ENCODE measurements at places on chromosomes 16 and 17. TPM values are rescaled to one million over a fixed set of nuclear protein-coding genes. Genes with fewer than 3 reads are reported as not detected.

DNA sequence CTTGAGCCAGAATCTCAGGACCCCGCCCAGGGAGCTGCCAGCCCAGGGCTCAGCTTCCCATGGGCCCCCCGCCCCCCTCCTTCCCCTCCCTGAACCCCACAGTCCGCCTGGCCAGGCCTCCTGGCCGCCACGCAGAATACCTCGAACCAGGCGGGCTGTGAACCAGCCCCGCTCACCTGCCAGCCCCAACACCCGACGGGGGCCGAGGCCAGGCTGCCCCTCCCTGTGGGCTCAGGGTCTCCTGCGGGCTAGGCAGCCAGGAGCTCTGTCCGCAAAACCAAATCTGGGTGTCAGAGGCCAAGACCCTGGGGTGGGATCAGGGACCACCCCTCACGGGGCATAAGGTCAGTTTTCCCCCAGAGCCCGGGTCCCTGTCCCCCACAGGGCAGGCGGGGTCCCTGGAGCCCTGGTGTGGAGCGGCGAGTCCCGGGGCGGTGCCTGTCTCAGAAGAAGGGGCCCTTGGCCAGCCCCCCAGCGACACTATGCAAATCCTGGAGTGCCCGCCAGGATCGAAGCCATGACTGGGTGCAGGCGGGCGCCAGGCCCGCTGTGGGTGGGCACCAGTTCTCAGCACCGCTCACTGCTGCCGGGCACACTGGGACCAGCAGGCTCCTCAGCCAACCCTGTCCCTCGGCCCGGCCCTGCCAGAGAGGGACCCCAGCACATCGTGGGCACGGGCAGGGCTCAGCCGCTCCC is 6.4 kb upstream of the PRR35 start:
- DNase-seq, result no peak

- peak; percentile 85 for DNase-seq
These were observed at the start of gene CCDC57 for GRCh38 chr17:82212331-82213250. Gene CCDC57 (minus strand): TSS chr17:82212842. CDS start chr17:82201944, 10,898 bp downstream.

- DNase-seq, result no peak
These were observed 12.2 kb upstream of the RMI2 start for GRCh38 chr16:11333010-11333409.

DNA sequence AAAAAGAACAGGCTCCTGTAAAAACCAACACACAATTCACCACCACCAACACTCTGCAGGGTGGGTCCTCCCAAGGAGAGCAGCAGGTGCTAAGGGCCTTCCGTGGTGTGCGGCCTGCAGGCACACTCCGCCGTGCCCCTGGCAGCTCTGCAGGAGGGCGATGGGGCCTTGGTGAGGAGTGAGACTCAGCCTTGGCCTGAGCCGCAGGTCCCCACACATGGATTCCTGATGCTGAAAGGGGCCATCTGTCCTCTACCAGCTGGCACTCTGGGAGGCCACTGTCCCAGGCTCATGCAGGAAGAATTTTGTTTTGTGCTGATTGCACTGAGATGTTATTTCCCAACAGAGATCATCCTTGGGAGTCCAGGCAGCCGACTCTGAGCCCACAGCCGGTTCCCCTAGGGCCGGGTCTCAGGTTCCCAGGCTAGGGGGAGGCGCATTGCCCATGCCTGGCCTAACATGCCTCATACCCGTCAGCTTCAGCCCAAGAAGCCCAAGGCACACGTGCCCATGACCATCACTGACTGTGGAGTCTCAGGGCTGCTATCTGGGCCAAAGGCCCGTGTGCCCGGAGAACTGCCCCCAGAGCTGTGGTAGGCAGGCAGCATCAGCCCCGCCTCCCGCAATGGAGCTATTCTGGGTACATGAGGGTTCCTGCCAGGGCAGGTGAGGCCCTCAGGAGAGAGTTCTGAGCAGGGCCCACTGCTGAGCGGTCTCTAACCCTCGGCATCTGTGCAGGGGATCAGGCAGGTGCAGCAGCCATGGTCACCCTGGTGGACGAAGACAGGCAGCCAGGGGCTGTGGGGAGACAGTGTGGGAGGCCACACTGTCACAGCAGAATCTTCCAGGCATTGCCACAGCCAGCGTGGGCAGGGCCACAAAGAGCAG is 97.9 kb upstream of the ZNF469 start:
- DNase-seq, result no peak

GRCh38 chr17:50961282-50962220 is 95.4 kb upstream of the TOB1 start:
- DNase-seq, result no peak

DNA sequence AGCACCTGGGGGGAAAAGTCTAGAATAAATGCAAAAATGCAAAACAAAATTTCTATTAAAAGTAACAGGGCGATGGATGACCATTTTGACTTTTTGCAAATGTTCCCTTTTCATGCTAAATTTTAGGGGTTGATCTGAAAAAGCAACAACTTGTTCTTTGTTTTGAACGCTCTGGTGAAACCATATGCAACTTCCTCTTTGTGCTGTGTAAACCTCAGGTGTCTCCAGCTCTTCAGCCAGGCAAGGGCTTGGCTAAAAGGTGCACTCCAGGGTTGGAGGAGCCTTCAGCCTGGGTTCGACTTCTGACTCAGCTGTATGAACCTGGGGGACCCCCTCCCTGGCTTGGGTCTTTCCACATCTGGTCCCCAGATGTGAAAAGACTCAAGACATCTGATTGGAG is 9.5 kb downstream of the IRF8 start:
- no peak for DNase-seq

- DNase-seq, result peak; percentile 67
These were observed 1.2 kb upstream of the HSF4 start for GRCh38 chr16:67163164-67163998.

- no peak for DNase-seq
These were observed 120.3 kb downstream of the MRM1 start for GRCh38 chr17:36721560-36722120.

GRCh38 chr17:39281806-39282205 is 56.1 kb upstream of the STAC2 start:
- no peak for DNase-seq

- no peak for DNase-seq
These were observed 97.9 kb upstream of the CRHR1 start for GRCh38 chr17:45686250-45686649.

DNA sequence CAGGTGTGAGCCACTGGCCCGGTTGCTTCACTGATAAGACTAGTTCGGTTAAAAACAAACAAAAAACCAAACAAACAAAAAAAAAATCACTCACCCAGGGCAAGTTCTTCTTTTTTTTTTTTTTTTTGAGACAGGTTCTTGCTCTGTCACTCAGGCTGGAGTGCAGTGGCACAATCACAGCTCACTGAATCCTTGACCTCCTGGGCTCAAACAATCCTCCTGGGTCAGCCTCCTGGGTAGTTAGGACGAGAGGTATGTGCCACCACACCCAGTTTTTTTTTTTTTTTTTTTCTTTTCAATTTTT is 119.5 kb upstream of the CORO6 start:
- no peak for DNase-seq

DNA sequence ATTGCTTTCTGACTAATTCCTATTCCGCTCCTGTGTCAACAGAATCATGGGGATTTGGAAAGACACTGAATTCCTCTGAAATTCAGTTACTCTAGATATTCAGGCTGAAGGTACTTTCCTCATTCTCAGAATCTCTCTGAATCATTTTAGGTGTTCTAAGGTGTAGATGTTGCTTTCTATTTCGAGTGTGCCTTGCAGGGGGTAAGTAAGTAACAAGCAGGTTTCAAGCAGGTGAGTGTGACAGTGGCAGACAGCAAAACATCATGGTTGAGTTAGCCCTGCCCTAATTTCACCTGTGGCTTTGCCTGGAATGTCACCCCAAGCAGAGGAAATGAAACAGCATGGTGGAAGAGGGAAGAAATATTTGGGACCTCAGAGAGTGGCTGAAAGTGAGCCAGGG is 75.1 kb downstream of the SHISA9 start:
- DNase-seq, result no peak

DNA sequence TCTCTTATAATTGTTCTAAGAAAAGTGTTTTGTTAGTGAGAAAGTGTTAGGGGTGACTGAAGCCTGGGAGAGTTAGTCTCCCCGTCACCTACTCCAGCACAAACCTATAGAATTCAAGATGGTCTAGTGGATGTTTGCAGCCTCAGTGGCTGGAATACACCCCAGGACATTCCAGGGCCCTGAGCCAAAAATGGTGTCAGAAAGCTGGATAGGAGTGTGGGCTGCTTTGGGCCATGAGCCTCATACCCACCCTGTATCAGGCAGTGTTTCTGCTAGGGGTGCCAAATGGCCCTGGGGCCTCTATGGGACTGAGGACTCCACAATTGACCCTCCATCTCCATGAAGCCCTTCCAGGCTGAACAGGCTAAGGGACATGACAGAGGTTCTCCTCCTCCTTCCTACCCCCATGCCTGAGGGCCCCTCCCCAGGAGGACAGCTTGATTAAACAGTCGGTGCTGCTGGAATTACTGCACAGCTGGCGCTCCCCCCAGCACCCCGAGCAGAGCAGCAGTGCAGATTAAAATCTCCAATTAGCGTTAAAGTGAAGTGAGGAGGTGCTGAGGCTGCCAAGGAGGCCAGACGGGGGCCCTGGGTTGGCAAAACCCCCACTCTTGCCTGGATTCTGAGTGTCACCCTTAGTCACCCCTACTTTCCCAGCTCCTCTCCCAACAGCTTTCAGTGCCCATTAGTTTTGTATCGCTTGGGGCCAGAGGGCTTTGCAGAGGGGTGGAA is 59.1 kb downstream of the NEUROD2 start:
- DNase-seq, result peak; percentile 41

DNA sequence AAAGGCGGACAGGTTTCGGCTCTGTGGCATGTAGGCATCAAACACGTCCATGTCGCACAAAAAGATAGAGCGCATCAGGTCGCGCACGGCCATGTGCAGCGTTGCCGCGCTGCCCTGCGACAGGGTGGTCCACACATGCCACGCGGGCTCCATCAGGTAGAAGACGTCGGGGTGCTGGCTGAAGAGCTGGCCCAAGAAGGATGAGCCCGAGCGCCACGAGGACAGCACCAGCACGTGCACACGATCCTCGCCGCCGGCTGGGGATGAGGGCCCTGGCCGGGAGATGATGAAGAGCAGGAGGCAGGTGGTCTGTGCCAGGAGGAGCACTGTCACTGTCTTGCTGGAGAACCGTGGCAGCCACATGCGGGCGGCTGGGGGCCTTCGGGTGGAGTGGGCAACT is 5.9 kb downstream of the CHST5 start:
- DNase-seq, result no peak

- DNase-seq, result no peak
These were observed 9.1 kb downstream of the ITGAM start for GRCh38 chr16:31268891-31269290.

DNA sequence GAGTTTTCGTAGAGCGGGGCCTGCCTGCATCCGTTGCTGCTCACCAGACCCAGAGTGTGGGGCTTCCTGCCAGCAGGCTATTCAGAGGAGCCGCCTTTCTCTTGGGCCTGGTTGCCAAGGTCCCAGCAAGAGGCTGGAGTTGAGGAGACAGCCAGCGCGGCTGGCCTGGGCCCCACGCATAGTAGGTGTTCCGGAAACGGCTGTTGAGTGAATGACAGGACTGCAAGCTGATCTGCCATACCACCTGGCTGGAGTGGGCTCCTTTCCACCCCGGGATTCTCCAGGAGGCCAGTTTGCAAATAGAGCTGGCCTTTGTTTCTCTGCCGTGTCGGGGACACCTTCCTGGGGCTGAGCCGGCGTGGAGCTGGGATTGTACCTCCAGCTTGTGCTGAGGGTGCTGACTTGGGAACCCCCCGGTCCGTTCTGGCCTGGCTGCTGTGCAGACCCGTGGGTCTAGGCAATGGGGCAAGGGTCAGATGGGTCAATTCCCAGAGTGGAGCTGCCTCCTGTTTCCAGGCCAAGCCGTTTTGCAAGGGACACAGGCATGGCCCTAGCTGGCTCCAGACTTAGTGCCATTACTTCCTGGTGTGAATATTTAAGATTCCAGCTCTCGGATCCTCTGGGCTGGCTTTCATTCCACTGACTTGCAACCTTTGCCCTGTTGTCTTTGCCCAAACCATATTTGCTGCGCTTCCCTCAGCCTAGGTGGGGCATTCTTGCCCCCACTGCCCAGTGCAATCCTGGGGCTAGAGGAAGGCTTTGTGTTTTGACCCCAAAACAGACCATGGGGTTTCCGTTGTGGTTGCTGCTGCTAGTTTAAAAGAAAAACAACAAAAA is 68.8 kb downstream of the CMIP start:
- peak; percentile 93 for DNase-seq

DNA sequence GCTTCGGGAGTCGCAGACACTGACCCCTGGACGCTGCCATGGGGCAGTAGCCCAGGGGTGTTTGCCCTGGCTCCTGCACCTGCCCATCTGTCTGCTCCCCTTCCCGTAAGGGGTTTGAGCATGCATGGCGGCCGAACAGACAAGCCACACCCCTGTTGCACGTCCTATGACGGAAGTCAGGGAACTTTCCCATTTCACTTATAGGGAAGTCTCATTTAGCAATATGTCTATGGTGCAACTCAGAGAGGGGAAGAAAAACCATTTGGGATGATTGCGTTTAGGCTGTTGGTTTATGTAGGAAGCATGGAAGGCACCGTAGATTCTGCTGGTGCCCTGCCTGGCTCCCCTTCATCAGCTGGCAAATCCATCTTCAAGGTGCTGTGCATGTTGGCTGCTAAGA is 112.5 kb downstream of the HAPSTR1 start:
- DNase-seq, result no peak

DNA sequence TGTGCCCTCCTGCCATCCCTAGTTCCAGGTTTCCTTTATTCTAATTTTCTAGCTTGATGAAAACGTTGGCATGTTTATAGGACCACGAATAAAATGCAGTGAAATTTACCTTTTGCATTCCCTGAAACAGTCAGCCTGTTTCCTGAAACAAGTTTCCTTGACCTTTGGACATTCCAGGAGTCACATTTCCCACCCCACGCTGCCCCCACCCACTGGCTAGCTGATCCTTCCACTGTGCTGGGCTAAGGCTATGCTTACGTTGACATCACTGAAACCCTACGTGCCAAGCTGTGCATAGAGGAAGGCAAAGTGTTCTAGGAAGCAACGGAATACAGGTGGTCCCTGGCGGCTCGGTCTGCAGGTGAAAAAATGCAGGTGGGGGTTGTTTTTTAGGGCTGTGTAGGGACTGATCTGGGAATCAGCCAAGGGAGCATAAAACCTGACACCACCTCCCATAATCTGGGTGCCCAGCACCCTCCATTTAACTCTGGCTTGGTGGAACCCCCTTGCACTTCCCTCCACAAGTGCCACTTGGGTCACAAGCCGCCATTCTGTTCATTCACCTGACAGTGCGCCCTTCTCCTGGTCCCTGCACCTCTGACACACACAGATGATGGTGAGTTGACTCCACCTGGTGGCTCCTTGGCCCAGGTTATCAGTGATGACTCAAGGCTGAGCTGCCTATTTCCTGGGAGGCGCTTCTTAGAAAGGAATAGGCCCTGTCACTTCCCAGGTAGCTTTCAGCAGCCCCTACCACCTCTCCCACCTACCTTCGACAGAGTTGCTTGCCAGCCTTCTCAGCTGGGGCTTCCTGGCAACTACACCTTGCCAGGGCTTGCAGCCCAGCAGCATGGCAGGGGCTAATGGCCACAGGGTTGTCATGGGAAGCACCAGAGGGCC is 83.7 kb downstream of the N4BP1 start:
- peak; percentile 75 for DNase-seq

SEZ6 gene
- not detected for total RNA-seq

HAP1 gene
- not detected for total RNA-seq

RBFOX1 gene
- not detected for total RNA-seq

KRT40 gene
- total RNA-seq, result not detected

STAT5A gene
- total RNA-seq, result 10.2 TPM

ATP2C2 gene
- total RNA-seq, result 0.18 TPM

GP1BA gene
- total RNA-seq, result not detected

DNAH17 gene
- not detected for total RNA-seq

KRTAP3-2 gene
- total RNA-seq, result not detected

Data from left lobe of liver (tissue), 2 donors.